ENCODE measurements at places on chromosomes 2 and 18. TPM values are rescaled to one million over a fixed set of nuclear protein-coding genes. Genes with fewer than 3 reads are reported as not detected.

CCDC85A gene
- 0.16 TPM for total RNA-seq

GRCh38 chr2:220000080-220000479, 372.6 kb downstream of the SLC4A3 start:
- no peak for DNase-seq

BARD1 gene
- total RNA-seq, result 40.4 TPM

- no peak for DNase-seq
Observed at GRCh38 chr2:217900010-217900779, 102.6 kb downstream of the TNS1 start.

DNA sequence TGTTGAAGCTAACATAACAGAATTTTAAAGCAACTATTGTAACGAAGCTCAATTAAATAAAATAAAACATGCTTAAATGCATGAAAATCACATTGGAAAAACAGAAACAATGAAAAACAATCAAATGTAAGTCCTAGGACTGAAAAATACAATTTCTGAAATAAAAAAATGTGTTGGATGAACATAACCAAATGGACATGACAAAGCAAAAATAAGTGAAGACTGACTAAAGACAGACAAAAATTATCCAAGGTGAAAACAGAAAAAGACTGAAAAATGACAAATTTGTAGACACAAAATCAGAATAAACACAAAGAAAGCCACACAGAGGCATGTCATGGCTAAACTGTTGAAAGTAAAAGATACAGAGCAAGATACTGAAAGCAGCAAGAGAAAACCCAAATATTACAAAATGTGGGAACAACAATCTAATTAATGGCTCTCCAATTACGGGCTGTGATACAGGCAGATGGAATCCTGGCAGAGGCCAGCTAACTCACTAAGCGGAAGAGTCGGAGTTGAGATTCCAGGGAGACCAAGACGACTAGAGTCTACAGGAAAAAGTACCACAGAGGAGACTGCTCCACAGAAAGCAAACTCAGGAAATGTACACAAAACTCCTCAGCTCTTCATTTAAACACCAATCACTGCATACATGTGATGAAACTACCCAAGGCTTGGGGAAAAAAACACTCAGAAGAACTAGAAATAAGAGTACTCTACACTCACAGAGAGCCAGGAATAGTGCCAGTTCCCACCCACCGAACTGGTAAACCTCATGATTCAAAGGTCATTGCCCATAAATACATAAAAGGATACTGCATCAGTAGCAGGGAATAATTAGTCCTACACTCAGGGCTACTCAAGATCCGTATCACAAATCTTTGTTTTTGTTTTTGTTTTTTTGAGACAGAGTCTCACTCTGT, 83.6 kb downstream of the ATAD2B start:
- DNase-seq, result no peak

DNA sequence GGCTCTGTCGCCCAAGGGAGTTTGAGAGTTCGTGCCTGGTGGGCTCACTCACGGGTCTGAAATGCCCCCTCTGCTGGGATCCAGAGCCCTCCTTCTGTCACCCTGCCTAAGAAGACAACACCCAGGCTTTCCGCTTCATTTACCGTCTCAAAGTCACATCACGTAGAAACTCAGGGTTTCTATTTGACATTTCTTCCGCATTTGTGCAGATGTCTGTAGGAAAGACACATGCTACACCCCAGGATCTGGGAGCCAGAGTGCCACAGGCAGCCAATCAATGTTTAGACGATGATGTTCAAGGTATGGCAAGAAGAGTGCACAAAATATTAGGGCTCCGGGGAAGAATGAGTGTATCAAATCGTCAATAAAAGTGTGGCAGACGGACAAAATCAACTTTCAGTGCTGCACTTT, 24.4 kb upstream of the ACKR3 start:
- DNase-seq, result no peak

COL5A2 gene
- total RNA-seq, result 62.6 TPM

DNA sequence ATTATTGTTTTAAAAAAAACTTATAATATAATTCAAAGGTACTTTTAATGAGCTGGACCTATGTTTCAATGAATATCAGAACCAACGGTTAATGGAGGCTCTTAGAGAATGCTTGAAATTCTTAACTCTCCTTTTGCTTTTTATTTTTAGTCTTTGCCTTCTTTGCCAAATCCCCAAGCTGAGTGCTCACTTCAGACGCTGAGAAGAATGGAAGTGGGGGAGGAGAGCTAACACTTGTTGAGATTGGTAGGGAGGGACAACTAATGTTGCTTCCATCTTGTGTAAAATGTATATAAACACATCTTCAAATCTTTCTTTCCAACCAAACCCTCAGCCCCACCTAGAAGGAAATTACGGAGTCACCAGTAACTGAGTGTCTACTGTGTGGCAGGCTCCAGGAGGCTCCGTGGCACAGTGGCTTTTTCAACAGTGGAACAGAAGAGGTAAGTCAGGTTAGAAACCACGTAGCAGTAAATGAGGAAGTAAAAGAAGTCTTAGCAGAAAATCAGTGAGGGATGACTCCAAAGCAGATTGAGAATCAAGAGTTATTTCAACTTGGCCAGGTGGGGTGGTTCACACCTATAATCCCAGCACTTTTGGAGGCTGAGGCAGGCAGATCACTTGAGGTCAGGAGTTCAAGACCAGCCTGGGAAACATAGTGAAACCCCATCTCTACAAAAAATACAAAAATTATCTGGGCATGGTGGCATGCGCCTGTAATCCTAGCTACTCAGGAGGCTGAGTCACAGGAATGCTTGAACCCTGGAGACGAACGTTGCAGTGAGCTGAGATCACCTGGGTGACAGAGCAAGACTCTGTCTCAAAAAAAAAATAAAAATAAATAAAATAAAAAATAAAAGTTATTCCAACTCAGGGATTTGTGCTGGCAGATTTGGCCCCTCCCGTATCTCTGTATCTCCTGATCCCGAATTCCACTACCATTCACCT, 45.0 kb upstream of the CREB1 start:
- DNase-seq, result no peak

DNA sequence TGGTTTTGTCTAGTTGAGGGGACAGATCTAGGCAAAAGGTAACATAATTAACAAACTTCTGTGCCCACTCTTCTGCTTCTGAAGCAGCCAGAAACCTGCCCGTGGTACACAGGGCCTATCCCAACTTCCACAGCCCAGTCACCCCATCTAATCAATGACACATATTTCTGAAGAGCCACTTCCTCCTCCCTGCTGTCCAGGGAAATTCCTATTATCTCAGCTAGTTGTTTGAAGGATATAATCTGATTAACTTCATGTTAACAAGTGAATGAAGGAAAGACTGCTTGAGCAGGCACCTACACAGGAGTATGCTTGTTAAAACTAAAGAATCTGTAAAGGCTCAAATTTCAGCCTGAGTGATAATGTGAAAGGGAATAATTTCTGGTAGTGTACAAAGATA, 61.4 kb downstream of the CCDC148 start:
- DNase-seq, result no peak

GPR55 gene
- not detected for total RNA-seq

DNA sequence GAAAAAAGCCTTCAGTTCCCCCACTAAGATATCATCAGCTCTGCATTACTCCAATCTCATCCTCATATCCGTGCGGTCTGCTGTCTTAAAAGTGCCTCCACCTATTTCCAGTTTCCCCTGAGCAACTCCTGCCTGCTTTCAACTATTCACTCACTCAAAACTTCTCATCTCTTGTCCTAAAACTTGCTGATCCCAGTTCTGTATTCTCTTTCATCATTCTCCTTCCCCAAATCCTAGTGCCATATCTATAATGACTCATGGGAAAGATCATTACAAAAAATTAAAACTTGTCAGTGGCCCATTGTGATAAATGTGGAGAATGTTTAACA, 20.0 kb downstream of the ACVR1 start:
- no peak for DNase-seq
